ENCODE measurements at places on chromosomes 1 and 21.

GRCh38 chr1:248710305-248710900 lies 7.8 kb upstream of the OR14I1 start:
- DNase-seq, result no peak

GRCh38 chr1:183484254-183484653 lies 12.0 kb downstream of the SMG7 start:
- DNase-seq, result no peak

- no peak for DNase-seq
Observed at GRCh38 chr1:60833173-60833572, 249.2 kb upstream of the NFIA start.

DNA sequence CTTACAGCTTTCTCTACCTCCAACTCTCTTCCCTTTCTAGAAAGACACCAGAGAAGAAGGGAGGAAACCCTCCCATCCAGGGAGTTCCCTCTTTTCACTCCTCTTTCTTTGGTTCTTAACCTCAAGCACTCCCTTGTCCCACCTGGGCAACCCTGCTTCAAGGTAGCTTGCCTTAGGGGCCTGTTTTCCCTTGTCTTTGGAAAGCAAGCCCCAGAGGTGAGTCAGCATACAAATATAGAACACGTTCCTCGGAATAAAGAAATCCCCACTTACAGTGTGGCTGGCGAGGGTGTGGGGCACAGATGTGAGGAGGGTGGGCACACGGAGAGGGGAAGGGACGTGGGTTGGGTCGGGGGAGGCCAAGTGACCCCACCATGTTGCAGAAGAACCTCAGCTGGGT lies 26.1 kb upstream of the KCNE2 start:
- no peak for DNase-seq

DNA sequence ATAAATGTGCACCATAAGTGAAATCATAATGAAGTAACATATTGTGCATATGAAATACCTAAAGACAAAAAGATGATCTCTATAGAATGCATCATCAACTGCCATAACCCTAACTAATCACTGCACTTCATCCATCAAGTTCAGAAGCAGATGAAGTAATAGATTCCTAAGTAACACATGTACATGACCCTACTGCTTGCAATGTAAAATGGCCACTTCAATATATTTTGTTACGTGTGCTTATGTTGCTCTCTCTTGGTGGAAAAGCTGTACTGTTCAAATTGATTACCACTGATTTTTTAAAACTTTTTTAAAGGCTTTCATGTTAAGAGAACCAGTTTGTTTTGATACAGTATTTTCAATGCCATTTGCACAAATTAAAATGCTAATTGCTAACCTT lies 141.8 kb downstream of the TTLL7 start:
- no peak for DNase-seq

- DNase-seq, result no peak
Observed at GRCh38 chr1:228002792-228003191, 4.0 kb upstream of the WNT3A start.

DNA sequence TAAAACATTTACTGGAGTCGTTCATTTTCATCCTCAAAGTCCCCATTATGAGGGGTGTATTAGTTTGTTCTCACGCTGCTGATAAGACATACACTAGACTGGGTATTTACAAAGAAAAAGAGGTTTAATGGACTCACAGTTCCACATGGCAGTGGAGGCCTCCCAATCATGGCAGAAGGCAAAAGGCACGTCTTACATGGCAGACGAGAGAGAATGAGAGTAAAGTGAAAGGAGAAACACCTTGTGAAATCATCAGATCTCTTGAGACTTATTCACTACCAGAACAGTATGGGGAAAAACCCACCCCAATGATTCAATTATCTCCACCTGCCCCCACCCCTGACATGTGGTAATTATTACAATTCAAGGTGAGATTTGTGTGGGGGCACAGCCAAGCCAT lies 830.4 kb upstream of the RGS18 start:
- no peak for DNase-seq

GRCh38 chr1:10632691-10633090 lies 157.9 kb downstream of the PEX14 start:
- DNase-seq, result no peak

DNA sequence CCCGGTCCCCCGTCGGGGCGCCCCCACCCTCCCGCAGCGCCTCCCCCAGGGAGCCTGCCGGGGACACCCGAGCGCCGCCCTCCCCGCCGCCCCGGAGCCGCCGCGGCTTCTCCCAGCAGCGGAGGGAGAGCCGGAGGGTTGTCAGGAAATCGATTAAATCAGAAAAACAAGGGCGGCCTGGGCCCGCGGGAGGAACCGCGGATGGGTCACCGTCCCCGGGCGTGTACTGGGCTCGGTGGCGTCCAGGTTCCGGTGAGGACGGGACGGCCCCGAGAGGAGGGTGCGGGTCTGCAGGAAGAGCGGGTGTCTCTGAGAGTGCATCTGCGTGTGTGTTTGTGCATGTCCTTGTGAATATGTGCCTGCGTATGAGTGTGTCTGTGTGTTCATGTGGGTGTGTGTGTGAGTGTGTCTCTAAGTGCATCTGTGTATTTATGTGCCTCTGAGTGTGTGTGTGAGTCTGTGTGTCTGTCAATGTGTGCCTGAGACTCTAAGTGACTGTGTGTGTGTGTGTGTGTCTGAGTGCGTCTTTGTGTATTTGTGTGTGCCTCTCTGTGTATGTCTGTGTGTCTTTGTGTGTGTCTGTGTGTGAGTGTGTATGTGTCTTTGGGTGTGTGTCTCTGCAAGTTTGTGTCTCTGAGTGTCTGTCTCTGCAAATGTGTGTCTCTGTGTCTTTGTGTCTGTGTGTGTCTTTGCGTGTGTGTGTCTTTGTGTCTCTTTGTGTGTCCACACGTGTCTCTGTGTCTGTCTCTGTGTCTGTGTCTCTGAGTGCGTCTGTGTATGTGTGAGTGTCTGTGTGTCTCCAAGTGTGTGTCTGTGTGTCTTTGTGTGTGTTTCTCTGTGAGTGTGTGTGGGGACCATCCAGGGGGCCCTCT lies 1.1 kb downstream of the SPSB1 start:
- DNase-seq, result no peak

DNA sequence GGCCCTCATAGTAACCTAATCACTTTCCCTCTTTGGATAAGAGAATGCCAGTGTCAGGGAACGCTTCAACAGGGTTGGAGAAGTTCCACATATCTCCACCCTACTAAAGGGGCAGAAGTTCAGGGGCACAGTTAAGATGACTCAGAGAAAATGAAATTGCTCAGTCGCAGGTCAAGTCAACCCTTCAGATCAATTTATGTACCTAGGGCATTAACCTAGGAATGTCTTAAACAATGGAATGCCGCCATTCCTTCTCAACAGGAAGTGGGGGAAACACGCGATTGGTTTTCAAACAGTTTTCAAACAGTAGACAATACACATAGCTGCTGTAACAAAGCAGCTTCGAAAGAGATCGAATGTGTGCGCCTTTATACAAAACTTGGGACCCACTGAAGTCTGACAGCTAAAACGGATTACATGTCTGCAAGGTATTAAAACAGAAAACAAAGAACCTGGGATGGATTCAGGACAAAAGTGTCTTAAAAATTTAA lies 897 bp downstream of the SLC25A24 start:
- no peak for DNase-seq

- no peak for DNase-seq
Observed at GRCh38 chr1:231240531-231240882, 505 bp upstream of the GNPAT start.

DNA sequence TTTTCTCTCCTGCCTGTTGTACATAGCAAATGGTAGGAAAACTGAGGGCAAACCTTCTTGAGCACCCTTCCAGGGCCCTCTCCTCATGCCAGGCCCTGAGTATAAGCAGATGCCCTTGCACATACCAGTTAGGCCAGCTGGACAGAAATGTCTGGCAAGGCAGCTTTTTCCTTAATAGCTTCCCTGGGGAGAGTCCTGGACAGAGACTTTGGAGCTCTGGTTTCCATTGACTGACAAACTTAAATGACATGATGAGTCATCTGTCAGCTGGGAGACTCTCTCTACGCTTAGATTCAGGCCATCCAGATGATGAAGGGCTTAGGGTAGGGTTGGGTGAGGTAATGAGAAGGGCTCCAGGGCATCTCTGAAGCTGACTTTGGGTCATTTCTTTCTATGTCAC lies 317.5 kb downstream of the ASTN1 start:
- DNase-seq, result no peak

DNA sequence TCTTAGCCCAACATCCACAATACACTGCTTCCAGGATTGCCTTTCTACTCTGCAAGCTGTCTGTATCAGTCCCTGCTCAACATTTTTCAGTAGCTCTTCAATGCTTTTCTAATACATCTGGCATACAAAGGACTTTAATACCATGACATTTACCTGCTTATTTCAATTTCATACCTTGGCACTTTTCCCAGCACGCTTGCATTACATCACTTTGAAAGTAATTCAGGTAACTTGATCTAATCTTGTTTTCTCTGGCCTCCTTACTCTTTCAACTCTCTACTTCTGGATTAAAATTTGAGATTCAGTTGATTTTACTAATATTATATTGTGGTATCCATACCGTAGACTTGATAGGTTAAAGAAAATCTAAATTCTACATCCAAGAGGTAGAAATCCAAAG lies 103.0 kb downstream of the PTGS2 start:
- DNase-seq, result no peak

- DNase-seq, result peak; percentile 47
Observed at GRCh38 chr1:69567652-69568420, at the start of gene LRRC7. Gene LRRC7, plus strand, starts transcription at chr1:69567922. Its CDS starts 718 bp downstream, at chr1:69568640.

DNA sequence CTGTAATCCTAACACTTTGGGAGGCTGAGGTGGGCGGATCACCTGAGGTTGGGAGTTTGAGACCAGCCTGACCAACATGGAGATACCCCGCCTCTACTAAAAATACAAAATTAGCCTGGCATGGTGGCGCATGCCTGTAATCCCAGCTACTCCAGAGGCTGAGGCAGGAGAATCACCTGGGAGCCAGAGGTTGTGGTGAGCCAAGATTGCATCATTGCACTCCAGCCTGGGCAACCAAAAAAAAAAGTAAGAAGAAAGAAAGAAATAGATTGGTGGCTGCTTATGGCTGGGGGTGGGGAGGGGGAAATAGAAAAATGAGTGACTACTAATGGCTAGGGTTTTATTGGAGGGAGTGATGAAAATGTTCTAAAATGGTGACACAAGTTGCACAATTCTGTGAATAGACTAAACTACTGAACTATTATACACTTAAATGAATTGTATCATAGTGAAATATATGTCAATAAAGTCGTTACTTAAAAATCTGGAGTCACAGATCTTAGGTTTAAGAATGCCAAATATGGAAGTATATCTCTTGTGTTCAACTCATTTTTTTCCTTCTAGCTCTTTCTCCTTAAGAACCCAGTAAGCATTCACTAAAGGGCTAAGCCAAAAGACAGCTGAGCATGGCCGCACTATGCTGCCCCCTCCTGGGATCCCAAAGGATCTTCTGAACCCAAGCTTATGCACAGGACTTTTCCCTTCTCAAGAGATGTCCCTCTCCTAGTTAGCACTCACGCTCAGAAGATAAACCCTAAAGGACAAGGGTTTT lies 3.2 kb upstream of the NPL start:
- peak; percentile 13 for DNase-seq

GRCh38 chr1:10924030-10924429 lies 88.4 kb upstream of the TARDBP start:
- DNase-seq, result no peak

- no peak for DNase-seq
Observed at GRCh38 chr1:121458291-121459048, 273.7 kb downstream of the SRGAP2C start.

DNA sequence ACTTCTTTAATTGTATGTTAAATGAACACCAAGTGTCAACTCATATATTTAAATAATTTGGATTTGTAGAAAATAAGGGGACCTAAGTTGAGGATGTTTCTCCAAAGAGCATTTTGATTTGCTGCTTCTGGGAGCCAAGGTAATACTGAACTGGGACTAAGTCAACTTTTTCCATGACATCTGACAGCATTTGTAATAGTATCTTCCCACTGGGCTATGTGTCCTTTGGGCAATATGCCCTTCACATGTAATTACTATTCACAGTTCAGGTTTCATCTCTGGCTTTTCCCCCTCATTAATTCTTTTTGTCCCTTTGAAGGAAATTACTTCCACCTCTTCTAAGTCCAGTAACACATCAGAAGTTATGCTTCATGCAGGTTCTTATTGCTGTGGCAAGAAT lies 36.7 kb upstream of the HP1BP3 start:
- DNase-seq, result no peak

DNA sequence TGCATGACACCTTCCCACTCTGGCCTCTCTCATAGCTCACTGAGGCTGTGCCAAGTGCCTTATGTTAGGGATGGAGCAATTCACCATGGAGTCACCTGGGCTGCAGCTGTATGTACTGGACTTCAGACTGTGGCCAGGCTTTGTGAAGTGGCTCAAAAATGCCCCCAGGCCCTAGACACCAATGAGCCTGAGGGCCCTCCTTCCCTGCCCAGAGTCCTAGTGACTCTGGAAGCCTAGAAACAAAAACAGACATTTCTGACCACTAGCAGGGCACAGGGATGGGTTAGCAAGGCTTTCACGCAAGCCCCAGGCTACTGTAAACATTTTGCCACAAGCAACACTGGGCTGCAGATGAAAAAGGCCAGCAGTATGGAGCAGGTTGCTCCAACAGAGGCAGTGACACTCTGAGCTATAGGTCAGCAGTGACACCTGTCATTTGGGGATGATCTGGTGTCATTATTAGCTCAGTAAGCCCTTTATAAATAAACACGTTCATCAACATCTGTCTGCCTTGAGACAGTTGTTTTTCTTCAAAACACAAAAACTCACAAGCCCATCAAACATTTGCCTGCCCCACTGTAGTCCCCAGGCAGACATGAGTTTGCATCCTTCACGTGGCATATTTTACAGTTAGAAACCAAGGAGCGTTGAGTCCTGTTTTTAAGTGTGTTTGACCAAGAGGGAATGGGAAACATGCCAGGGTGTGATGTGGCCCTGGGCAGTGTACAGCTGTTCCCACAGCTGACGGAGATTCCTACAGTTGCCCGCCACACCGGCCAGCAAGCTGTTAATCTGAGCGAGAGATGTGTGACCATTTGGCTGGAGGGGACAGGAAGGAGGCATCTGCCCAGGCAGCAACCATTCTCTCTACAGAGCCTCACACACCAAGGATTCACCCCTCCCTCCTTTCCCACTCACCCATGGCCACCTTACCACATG lies 66.8 kb downstream of the KCNN3 start:
- DNase-seq, result no peak

GRCh38 chr1:180231506-180231921 lies 1.4 kb downstream of the LHX4 start:
- DNase-seq, result no peak

DNA sequence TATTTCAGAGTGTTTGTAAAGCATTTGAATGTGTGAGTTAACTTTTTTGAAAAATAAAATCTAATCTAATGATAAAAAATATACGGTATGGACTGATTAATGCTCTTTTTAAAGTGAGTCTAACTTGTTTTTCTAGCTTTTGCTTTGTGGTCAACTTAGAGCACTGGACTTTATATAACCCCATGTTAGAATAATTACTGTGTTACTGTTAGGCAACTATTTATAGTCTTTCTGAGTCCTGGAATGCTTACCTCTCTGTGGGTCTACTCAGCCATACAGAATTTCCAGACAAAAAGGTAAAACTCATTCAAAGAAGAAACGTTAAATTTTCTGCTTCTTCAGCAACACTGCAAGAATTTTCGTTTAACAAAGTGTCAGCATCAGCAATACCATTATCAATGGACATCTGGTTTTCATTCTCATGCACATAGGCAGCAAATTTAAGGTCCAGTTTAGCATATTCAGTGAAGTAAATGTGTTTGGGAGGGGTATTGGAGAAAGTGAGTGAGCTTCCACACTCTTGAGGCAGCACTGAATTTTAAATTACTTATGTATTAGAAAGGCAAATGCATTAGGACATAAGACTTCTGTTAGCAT lies 664.7 kb upstream of the NEGR1 start:
- no peak for DNase-seq
